ENCODE measurements at places on chromosomes 2 and 18. TPM values are rescaled to one million over a fixed set of nuclear protein-coding genes. Genes with fewer than 3 reads are reported as not detected.

- DNase-seq = no peak
Observed at GRCh38 chr2:196743165-196743564, 56.3 kb downstream of the GTF3C3 start.

The DNAH6 gene
- total RNA-seq = 0.12 TPM

GRCh38 chr2:106106622-106107508 lies 87.2 kb downstream of the UXS1 start:
- DNase-seq = no peak

DNA sequence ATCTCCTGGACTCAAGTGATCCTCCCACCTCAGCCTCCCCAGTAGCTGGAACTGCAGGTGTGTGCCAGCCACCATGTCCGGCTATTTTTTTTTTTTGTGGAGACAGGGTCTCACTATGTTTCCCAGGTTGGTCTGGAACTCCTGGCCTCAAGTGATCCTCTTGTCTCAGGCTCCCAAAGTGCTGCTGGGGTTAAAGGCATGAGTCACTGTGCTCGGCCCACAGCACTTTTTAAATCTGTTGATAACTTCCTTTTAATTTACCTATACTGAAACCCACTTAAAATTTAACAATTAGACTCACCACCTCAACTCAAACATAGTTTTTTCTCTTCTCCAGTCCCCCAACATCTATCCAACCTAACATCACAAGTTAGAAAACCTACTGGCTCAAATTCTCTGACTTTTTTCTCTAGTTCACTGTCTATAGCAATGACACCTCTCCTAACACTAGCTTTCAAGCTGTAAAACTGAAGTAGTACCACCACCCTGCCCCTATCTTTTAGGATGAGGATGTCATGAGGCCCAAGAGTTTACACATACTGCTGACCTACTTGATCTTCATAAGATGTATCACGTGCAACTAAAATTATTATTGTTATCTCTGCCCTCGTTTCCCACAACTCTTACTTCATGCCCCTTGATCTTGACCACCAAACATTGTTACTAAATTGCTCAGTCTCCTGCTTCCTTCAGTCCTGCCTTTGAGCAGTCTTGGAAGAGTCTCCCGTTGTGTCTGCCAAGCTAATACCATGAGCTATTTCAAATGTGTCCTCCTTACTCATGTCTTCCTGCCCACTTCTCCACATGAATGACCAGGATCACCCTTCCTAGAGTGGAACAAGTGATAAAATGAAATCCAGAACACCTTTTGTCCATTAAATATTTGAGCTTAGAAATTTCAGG lies 142.3 kb upstream of the ZFP36L2 start:
- no peak for DNase-seq

GRCh38 chr2:238226698-238227586 lies 12.9 kb downstream of the HES6 start:
- DNase-seq = no peak

GRCh38 chr2:188610050-188610444 lies 318.4 kb downstream of the GULP1 start:
- DNase-seq = no peak

- no peak for DNase-seq
Observed at GRCh38 chr18:22545066-22545760, 127.5 kb upstream of the CTAGE1 start.

- no peak for DNase-seq
Observed at GRCh38 chr2:207469943-207470729, 59.6 kb upstream of the CREB1 start.

DNA sequence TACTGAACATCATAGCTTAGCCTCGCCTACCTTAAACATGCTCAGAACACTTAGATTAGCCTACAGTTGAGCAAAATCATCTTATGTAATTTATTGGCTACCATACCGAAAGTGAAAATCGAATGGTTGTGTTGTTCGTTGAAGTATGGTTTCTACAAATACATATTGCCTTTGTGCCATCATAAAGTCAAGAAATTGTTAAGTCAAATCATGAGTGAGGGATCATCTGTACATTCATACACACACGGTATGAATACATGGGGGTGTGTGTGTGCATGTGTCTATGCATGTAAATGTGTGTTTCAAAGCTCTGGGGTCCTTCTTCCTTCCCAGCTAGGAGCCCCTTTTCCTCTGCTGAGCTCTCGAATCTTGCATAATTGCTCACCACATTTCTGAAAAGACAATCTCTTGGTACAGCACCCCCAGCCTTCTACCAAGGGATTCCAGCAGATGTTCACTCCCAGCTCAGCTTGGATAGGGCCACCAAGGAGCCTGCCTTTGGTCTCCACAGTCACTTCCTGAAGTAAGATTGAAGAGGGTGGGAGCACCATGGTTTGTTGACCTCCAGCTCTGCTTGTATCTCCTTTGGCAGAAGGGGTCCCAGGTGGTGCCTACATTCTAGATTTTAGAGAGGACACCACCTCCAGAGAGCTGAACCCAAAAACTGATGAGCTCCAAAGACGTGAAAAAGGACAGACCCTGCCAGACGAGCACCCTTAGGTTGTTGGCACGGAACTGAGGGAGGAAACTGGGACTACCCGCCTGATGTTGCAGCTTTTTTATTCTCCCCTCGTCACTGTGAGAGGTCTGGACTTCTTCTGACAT lies 33.2 kb upstream of the CYP1B1 start:
- DNase-seq = no peak

DNA sequence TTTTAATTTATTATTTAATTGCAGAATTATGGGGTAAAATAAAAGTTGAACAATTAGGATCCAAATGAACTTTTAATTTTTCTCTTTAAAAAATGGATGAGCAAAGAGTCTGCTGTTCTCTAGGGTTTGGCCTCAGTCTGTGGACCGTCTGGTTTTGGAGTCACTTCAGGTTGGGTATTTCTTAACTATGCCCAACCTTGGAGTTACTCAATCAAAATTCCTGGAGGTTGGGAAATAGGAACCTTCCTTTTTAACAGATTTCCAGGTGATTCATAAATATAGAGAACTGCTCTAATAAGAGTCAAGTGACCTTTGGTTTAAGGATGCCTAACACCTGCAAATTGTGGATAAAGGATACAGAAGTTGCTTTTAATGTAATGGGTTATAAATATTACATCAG lies 241.5 kb upstream of the GCFC2 start:
- no peak for DNase-seq

The RAMP1 gene
- 21.1 TPM for total RNA-seq

- no peak for DNase-seq
Observed at GRCh38 chr2:10245661-10246060, 57.0 kb upstream of the HPCAL1 start.

GRCh38 chr2:121819846-121820245 lies 64.4 kb downstream of the TSN start:
- DNase-seq = no peak

The AKAIN1 gene
- not detected for total RNA-seq

DNA sequence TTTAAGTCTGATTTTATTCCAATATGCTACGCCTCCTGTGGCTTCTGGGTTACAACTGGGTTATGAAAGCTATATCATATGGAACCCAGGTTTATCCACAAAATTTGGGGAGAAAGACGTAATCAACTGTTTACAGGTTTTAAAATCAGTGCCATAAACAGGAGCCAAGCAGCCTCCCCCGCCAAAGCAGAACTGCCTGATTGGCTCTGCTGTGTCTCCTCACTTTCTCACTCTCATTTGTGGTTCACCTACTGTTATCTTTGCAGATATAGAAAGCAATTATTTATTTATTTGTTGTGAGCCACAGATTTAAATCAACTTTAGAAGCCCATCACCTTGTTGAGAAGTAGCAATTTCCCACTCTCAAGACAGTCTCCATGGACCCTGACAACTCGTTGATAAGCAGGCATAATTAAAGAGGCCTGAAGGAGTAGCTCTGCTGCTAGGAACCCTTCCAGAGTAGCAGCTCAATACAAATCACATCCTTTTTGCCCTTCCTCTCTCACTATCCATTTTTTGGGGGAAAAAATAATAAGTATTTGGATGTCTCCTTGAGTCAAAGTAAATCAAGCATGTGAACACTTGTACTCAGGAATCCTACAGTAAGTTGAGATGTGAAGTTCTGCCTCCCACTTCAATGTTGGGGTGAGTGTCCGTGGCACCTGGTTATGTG lies 191.0 kb upstream of the CCDC150 start:
- no peak for DNase-seq

DNA sequence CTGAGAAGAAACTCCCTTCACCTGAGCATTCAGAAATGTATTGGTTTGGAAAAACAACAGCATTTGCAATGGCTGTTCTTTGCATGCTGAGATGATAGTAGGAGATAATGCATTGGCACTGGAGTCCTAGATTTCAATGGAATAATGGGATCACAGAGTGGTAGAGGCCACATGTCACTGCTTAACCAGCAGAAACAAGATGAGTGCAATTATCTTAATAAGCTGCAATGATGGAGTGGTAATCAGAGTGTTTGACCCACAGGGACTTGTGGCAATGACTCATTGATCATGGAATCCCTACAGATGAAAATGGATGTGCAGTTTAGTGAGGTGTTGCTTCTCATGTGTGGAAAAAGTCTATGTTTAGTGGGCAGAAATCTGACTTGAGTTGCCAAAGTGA lies 218.8 kb upstream of the ZEB2 start:
- no peak for DNase-seq

The ALPP gene
- total RNA-seq = not detected

The EVX2 gene
- not detected for total RNA-seq

The SERPINB10 gene
- total RNA-seq = not detected

DNA sequence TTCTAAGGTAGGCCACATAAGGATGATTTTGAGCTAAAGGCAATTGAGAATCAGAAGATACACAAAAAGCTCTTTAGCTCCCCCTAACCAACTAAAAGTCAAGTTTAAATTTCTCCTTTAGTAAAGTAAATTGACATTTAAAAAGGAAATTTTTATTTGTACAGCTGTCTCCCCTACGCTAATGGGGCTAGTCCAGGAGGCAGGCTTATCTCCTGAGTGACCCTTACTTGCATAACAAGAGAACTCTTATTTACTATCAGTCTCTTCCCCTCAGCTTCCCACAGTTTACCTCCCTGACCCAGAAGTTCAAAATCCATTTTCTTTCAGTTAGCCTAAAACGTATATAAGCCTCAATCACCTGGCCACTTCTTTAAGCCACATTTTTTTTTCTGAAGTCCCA lies 1002.8 kb upstream of the NRXN1 start:
- no peak for DNase-seq

- DNase-seq = no peak
Observed at GRCh38 chr18:2083691-2084090, 487.6 kb downstream of the METTL4 start.

- DNase-seq = no peak
Observed at GRCh38 chr2:127508631-127509034, 17.7 kb downstream of the IWS1 start.

GRCh38 chr2:238099714-238100048 lies 459 bp upstream of the ESPNL start:
- no peak for DNase-seq

GRCh38 chr18:36503477-36503876 lies 206.0 kb downstream of the FHOD3 start:
- no peak for DNase-seq

DNA sequence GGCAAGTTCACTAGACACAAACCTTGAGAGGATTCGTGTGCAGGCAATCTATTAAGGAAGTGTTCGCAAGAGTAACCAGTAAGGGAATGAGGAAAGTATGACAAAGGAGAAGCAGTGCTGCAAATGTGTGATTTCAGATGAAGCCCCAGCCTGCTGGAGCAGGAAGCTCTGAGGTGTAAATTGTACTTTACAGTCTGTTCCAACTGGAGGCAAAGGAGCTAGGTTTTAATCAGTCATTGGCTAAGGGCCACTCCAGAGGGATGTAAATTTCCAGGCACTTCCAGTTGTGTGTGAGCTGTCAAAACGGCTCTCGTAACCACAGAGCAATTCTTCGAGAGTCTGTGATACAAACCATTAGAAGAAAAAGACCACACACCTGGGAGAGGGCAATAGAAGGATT lies 359.5 kb upstream of the FAM98A start:
- DNase-seq = no peak

- no peak for DNase-seq
Observed at GRCh38 chr2:17752246-17752645, 1.4 kb downstream of the SMC6 start.

The DSG1 gene
- not detected for total RNA-seq

- DNase-seq = no peak
Observed at GRCh38 chr2:7031547-7032245, 114.5 kb downstream of the RNF144A start.

- no peak for DNase-seq
Observed at GRCh38 chr2:194735837-194736542, 921.0 kb upstream of the SLC39A10 start.

- no peak for DNase-seq
Observed at GRCh38 chr2:200199005-200199404, 107.5 kb upstream of the SPATS2L start.

The ZEB2 gene
- total RNA-seq = 27.8 TPM

- no peak for DNase-seq
Observed at GRCh38 chr18:6204476-6204875, 210.2 kb downstream of the L3MBTL4 start.

GRCh38 chr2:69054431-69054830 lies 41.5 kb downstream of the ANTXR1 start:
- peak; percentile 8 for DNase-seq

Measured in activated T-helper 1 cell treated with anti-CD3 and anti-CD28 coated beads, Interleukin-12 subunit alpha, Interleukin-12 subunit beta, Interleukin-2, Interleukin-4 antibody, amounts not matched to agents 30 ng/mL and 10 ng/mL and 1 ng/mL, durations not matched to agents 14 hours and 24 hours and 36 hours (primary cell).